ENCODE measurements at places on chromosomes 11 and 22.

- DNase-seq: no peak
Observed at GRCh38 chr11:116773203-116774097, 663 bp upstream of the BUD13 start.

GRCh38 chr11:100190395-100190794 lies 496.7 kb upstream of the ARHGAP42 start:
- DNase-seq: no peak

DNA sequence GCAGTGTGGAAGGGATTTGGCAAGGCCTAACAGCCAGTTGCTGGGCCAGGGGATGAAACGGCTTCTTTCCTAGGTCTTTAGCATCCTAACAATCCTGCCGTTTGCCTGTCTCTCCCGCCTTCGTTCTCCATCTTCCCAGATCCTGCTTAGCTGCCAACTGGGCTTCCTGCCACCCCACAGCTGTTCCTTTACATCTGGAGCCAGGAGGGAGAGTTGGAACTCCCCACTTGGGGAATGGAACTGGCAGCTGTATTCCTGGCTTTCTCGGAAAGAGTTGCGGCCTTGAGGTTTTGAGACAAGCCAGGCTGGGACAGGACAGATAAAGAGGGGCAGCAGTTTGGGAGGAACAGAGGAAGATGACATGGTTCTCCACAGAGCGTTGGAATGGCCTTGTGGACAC lies 59.6 kb downstream of the ST3GAL4 start:
- peak; percentile 96 for DNase-seq

DNA sequence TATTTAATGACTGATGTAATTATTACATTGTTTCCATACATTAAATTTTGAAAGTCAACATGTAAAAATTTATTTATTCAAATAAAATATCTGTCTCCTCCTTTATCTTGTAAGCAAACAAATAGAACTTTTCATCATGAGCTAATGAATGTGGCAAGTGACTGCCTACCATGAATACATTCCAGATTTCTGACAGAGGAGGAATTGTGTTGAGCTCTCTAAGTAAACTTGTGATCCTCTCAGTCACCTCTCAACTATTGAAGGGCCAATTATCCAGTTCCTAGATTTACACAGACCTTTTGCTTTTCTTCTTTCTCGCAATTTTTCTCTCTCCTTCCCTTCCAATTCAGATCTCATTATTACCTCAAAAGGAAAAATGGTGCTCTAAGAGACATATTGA lies 21.5 kb downstream of the PRRG4 start:
- DNase-seq: no peak

DNA sequence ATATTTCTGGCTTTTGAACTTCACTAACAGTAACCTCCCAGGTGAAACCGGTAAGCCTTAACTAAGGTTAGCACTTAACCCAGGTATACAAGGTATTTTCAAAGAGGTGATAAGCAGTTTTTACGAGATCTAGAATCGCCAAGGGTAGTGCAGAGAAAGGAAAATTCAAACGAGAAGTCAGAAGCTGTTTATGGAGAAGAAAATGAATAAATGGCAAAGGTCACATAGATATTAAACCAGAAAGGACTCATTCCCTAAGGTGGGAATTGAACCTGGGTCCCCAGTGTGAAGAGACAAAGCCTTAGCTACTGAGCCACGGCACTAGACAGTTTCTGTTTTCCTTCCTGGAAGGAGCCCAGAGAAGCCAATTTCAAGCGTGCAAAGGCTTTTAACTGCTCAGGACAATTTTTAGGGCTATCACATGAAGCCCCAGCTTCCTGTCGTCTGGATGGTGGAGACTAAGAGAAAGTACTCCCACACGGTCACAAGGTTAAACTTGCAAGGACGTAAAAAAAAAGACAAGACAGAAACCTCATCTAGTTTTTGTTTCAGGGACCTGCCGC lies 5.7 kb upstream of the C1QTNF6 start:
- peak; percentile 28 for DNase-seq
